Stromal cell of bone marrow (primary cell): ENCODE measurements at places on chromosomes 5 and 9.

- no peak for DNase-seq
These were observed 35.9 kb upstream of the TAF1L start for GRCh38 chr9:32671333-32671732.

DNA sequence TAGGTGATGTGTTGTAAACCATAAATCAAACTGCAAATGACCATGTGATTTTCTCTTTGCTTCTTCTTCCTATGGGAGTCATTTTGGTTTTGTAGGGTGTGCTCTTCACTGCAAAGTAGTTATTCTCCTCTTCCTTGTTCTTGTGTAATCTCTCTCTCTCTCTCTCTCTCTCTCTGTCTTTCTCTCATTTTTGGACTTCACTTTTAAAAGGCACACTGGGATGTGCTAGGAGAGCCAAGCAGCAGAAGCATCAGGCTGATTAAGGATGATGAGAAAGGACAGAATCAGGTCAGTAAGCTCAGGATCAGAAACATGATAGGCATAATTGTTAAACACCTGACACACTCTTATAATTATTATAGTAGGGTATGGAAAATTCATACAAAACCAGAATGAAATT lies 505.3 kb upstream of the ZNF608 start:
- no peak for DNase-seq

DNA sequence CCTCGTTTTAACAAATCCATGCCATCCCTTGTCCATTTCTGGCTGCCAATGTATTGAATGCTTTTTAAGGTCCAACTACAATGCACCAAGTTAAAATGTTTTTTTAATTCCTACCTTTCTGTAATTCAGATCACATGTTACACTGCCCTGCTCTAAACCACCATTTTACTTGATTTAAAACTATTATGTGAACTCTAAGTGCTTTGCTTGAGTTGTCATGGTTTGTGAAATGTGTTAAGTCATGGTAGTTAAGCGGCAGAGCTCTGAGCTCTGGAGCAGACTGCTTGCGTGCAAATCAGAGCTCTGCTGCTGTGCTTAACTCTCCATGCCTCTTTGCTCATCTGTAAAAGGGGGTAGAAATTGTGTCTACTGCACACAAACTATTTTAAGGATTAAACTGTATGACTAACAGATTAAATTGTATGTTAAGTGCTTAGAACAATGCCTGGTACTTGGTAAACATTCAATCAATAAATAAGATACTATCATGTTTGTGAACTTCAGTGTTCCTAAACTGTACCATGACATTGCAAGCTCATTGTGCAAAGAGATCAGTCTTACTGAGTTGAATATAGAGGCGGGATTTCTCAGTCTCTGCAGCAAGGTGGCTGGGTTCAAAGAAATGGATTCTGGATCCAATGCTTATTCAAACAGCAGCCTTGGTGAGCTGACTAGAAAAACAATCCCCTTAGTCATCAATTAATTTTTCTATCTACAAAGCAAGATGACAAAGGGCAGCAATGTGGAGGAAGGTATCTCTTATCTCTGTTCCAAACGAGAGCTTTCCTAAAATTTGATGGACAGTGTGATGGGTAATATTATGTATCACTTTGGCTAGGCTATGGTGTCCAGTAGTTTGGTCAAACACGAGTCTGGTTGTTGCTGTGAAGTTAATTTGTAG lies 16.1 kb upstream of the CMBL start:
- no peak for DNase-seq

DNA sequence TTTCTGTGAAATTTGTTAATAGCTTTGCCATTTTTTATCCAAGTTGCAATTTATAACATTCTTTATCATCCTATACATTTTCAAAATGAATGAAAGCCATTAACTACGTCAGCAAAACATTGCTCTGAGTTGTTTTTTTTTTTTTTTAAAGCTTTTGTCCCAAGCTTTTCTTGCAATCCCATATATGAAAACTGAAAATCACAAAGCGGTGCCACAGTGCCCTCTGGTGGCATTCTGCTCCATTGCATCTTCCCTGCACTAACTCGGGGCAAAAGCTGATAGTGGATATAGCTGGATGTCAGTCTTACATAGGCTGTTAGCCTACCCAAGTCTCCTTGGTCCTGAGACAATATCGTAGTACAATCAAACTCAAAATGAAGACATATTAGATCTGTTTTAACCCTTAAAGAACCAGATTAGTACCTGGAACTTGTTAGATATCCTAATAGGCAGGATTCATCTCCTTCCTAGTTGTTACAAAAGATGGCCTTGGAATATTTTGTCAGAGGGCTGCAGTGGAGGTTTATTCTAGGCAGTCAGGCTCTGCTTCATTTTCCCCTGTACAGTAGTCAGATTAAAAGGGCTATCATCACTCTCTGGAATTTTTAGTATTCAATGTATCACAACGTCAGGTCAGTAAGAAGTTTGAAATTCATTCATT lies 669.9 kb downstream of the PTPRD start:
- DNase-seq: peak; percentile 18

- DNase-seq: no peak
These were observed 6.8 kb downstream of the NNT start for GRCh38 chr5:43609752-43610151.

DNA sequence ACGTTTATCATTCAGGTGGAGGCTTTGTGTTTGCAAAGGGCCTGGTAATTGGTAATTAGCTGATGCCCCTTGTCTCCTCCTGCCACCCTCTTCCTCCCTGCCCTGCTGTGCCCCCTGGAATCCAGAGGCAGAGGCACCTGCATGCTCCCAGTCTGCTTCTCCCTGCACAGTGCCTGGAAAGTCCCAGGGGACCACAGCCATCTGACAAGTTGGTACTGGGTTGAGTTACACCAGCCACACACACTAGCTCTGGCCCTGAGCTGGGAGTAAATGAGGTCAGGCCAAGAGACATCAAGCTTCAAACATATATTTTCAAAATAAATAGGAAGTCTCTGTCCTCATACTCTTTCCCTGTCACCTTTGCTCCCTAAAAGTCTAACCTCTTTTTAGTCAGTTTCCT lies 56.3 kb downstream of the INSYN2B start:
- DNase-seq: no peak

DNA sequence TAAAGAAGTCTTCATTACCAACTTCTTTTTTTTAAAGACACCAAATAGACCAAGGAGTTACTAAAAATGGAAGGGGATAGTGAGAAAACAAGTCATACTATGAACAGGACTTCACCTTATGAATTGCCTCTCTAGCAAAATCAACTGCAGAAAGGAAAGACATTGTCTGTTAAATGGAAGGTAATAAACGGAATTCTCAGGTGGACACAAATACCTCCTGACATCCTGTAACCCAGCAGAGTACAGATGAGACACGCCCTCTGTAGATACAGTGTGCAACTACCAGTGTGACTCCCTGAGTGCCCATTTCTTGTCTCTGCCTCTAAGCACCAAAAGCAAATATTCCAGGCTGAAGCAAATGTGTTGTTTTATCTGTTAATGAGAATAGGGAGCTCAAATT lies 12.2 kb upstream of the PLPP1 start:
- DNase-seq: no peak

DNA sequence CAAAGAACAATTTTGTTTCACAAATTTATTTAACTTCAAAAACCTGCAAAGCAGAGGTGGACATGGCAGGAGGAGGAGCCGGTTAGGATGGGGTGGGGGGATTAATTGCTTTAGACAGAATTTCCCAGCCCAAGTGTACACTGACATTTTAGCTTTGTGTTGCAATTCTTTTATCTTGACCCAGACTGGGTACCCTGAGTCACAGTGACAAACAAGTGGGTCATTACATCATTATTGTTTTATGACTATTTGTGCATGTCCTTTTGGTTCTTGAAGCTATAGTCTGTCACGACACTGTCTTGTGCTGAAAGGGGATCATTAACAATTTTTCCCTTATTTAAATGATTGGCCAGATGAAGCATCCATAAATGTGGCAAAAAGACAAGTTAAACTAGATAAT lies 84.5 kb upstream of the VCAN start:
- no peak for DNase-seq

- no peak for DNase-seq
These were observed 6.1 kb downstream of the SLCO4C1 start for GRCh38 chr5:102290004-102290403.

GRCh38 chr5:16090270-16090669 lies 89.3 kb downstream of the MARCHF11 start:
- DNase-seq: no peak

GRCh38 chr9:79242489-79242888 lies 329.3 kb upstream of the TLE4 start:
- DNase-seq: no peak

GRCh38 chr5:10475931-10476676 lies 34.4 kb downstream of the ROPN1L start:
- no peak for DNase-seq

DNA sequence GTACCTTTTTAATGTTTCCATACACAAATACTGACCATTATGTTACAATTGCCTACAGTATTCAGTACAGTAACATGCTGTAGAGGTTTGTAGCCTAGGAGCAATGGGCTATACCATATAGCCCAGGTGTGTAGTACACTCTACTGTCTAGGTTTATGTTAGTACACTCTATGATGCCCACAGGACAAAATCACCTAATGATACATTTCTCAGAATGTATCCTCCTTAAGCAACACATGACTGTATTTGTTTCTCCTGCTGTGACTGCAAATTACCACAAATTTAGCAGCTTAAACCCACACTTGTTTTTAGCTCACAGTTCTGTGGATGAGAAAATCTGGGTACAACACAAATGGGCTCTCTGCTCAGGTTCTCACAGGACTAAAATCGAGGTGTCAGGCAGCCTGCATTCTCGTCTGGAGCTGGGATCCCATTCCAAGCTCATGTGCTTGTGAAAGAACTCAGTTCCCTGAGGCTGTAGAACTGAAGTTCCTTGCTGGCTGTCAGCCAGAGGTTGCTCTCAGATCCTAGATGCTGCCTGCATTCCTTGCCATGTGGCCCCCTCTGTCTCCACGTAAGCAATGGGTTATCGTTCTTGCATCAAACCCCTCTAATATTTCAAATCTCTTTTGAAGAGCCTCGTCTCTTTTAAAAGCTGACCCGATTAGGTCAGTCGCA lies 38.6 kb upstream of the PIK3R1 start:
- no peak for DNase-seq

- DNase-seq: no peak
These were observed 5.8 kb upstream of the PPARGC1B start for GRCh38 chr5:149724130-149724840.

- DNase-seq: no peak
These were observed 7.9 kb downstream of the NRARP start for GRCh38 chr9:137294091-137294680.

GRCh38 chr9:79165020-79165780 lies 406.6 kb upstream of the TLE4 start:
- no peak for DNase-seq

DNA sequence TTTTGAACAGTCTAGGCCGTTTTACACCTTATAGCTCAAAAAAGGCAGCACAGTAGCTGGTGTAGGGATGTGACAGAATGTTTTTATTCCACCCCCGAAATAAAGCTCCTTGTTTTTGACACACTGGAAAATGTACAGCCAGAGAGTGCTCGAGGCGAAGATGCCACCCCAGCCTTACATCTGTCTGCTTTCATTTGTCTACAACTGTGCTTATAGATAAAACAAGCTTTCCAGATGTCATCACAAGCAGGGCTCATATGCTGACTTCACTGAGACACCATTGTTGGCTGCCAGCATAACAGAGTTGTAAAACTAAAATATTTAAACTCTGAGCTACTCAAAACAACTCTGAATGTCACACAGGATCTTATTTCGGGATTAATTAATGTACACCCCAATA lies 386.3 kb downstream of the BNC2 start:
- no peak for DNase-seq

DNA sequence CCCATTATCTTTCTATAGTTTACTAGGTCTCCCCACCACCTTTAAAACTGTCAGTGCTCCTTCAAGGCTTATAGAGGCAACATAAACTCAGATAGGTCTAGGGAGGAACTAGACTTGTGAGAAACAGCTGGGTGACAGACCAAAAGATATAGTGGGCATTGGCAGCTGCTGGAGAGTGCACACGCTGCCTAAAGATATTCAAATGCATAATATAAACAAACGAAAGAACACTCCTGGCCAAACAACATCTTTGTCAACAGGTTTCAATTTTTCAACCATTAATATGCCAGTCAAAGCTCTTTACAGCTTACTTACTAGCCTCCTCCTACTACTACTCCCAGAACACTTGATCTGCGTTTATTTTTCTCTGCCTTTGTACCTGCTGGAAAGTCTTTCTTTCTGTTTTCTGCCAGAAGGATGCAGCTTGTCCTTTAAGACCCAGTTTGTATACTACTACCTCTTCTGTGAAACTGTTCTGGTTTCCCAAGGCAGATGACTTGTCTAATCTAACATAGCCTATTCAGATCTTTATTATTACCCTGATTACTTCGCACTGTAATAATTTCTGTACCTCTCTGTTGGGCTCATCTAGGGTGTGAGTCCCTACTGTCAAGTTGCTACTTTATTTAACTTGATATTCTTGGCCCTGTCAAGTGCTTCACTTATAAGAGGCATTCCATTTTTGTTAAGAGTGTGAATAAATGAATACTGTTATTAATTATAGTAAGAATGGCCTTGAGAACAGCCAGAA lies 14.3 kb downstream of the KDM3B start:
- DNase-seq: no peak

- no peak for DNase-seq
These were observed 1.2 kb downstream of the LCN15 start for GRCh38 chr9:136762915-136763648.

GRCh38 chr9:126248680-126249079 lies 77.9 kb upstream of the MVB12B start:
- peak; percentile 72 for DNase-seq
